ENCODE measurements at places on chromosomes 12 and 14.

GRCh38 chr12:70399311-70399710 lies 33.2 kb downstream of the KCNMB4 start:
- DNase-seq, result no peak

- no peak for DNase-seq
These were observed 35.3 kb downstream of the KICS2 start for GRCh38 chr12:64186789-64187188.

DNA sequence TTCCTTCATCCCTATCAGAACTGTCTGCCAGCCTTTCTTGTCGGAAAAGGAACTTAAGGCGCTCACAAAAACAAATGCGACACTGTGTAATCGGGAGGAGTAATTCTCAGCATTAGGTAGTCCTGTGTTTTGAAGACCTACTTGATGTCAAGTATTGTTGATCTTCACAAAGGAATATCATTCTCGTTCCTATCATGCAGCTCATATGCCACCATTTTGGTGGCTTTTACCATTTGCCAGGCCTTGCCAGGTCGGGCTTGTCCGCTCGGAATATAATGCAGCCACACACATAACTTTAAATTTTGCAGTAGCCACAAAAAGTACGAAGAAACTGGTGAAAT lies 903 bp upstream of the PPP4R3A start:
- no peak for DNase-seq

DNA sequence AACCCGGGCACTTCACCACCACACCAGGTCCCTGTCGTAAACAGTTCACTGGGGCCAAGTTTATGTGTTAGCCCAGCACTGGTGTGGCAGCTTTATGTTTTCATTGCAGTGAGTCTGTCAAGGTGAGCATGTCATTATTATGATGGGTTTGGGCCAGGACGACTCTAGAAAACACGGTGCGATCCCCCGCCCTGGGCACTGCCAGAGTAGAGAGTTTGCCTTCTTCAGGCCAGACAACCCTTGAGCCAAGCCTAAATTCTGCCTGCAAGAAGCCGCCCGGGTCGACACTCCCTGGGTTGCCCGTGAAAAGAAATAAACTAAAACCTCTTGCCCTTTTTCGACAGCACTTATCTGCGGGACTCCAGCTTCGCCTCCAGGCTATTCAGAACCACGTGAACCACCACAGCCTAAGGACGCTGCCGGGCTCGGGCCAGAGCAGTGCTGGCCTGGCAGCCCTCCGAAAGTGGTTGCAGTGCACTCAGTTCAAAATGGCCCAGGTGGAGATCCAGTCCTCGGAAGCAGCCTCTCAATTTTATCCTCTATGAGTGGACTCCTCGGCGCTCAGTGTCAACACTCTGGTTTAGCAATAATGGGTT lies 81.8 kb downstream of the PRIMA1 start:
- DNase-seq, result no peak

DNA sequence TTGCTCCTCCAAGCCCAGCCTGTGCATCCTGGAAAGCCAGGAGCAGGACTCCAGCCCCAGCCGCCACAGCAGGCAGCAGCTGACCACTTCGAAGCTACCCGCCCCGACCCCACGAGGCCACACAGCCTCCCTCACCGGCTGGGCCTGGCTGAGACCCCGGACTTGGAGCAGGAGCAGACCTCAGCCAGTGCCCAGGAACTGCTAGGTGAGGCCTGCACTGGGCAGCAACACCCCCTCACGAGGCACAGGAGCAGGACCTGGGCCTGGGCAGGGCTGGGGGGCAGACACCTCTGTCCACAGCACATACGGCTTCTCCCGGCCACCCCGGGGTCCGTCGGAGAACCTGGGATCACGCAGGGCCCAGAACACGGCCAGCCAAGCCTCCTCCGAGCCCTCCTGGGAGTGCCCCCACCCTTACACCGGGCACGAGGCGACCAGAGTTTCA lies 137.4 kb upstream of the C14orf180 start:
- DNase-seq, result no peak

GRCh38 chr12:112182499-112182898 lies 57.1 kb downstream of the TRAFD1 start:
- no peak for DNase-seq

GRCh38 chr12:39300799-39301198 lies 142.1 kb downstream of the KIF21A start:
- DNase-seq, result no peak

GRCh38 chr14:94423453-94424056 lies 29.0 kb downstream of the SERPINA11 start:
- no peak for DNase-seq

DNA sequence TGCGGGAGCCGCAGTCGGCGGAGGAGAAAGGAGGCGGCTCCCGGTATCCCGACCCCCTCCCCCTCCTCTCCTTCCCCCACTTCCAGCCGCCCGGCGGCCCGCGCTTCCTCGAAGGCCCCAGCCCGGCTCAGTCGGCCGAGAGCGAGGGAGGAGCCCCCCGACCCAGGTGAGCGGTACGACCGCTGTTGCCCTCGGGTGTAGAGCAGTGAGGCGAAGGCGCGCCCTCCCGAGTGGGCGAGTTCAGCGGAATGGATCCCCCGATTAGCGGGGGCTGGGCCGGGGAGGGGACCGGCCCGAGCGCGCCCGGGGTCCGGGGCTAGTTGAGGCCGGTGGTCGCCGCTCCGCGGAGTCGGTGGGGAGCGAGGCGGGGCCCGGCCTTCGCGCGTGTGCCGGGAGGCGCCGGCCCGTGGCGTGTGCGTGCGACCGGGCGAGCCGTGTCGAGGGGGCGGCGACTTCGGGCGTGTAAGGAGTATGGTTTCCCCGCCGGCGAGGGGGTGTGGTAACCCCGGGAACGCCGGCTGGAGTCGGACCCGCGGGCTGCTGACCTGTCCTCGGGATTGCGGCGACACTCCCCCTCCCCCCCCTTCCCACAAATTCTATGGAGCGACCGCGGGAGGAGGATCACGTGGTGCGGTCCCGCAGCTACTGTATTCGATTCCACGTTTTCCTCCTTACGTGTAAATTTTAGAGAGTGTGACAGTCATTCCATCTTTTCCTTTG lies 501 bp downstream of the RIMKLB start:
- DNase-seq, result peak; percentile 31

DNA sequence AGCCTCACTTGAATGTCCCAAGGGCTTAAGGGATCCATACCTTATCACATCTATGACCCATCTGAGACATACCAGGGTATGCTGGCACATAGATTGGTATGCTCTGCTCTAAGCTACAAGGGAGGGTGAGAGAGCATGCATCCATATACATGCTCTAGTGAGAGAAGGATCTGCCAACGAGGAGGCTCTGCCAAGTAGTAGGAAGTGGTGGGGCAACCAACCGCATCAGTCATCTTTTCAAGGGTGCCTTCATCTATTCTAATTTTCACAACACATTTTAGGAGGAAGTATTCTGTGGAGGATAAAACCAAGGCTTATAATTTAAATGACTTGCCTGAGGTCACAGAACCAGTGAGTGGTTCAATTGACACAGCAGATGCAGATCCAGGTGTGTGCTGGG lies 6.6 kb upstream of the PPM1A start:
- DNase-seq, result no peak

- no peak for DNase-seq
These were observed 282.7 kb downstream of the CACNA1C start for GRCh38 chr12:2335513-2335912.

Data from CD4-positive, alpha-beta T cell (primary cell).